Stimulated activated naive B cell treated with anti-CD40 and anti-IgM and Interleukin-4, amounts not matched to agents 10 μg/mL and 1 μg/mL and 100 μg/mL, for 72 hours (primary cell): ENCODE measurements at places on chromosomes 12 and 14.

GRCh38 chr14:97592341-97592980, 795.3 kb downstream of the VRK1 start:
- DNase-seq = no peak

DNA sequence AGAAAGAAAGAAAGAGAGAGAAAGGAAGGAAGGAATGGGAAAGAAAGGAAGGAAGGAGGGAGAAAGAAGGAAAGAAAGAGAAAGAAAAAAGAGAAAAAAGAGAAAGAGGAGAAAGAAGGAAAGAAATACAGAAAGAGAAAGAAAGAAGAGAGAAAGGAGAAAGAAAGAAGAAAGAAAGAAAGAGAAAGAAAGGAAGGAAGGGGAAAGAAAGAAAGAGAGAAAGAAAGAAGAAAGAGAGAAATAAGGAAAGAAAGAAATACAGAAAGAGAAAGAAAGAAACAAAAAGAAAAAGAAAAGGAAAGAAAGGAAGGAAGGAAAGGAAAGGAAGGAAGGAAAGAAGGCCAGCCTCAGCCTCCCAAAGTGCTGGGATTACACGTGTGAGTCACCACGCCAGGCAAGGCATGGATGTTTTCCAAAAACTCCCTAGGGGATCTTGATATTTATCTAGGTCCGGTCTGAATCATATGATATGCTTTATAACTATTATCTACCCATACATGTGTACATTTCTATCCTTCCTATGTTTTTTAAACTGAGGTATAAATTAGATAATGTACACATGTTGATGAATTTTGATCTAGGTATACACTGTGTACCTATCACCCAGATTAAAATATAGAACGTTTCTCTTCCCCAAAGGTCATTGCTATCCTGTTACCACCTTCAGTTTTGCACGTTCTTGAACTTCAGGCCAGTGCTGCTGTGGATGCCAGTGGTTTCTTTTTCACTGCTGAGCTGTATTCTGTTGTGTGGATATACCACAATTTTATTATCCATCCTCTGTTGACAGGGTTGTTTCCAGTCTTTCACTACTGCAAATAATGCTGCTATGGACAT, 177.9 kb downstream of the RBM19 start:
- no peak for DNase-seq

DNA sequence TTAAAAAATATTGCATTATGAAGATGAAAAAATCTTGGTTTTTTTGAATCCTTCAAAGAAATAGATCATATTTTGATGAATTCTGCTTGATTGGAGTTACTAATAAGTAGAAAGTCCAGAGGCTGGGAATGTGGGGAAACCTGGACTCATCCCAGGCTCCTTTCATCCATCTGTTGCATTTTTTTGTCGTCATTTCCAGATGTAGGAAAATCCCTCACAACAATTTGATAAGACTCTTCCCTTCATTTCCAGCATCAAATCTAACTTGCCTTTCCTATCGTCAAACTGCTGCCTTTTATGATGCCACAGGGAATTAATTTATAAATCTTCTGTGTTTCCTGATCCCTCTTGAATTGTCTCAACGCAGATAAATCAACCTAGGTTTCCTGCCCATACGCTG, 211.6 kb downstream of the FBXL14 start:
- DNase-seq = no peak

DNA sequence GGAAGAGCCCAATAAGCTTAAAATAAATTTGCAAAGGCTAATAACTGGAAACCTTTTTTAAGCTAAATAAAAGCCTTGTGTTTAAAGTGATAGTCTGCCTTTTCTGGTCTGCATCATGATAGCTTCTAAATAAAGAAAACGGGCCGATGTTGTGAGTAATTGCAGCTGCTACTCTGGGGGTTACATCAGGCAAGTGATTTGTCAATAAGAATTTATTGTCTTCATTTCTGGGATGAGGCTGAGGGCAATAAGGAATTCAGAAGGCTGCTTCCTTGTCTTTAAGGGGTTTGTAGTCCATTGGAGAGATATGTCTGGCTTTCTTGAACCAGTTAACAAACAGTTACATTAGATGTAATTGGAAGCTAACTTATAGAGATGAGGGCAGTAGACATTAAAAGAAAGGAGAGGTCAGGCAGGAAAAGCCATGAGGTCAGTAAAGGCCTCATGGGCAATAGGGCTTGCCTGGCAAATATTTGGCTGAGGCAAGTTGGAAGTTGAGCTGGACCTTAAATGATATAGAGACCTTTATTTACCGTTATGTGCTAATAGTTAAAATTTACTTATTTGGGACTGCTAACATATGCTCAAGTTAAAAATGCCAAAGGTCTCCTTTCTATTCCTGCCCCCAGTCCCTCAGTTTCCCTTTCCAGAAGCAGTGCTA, 85.0 kb downstream of the CRADD start:
- no peak for DNase-seq

GRCh38 chr14:63909984-63910383, 57.2 kb downstream of the SYNE2 start:
- no peak for DNase-seq

GRCh38 chr12:110354172-110354780, 49.2 kb downstream of the ANAPC7 start:
- DNase-seq = no peak

GRCh38 chr12:112664569-112664968, 127.0 kb upstream of the RPH3A start:
- DNase-seq = no peak

DNA sequence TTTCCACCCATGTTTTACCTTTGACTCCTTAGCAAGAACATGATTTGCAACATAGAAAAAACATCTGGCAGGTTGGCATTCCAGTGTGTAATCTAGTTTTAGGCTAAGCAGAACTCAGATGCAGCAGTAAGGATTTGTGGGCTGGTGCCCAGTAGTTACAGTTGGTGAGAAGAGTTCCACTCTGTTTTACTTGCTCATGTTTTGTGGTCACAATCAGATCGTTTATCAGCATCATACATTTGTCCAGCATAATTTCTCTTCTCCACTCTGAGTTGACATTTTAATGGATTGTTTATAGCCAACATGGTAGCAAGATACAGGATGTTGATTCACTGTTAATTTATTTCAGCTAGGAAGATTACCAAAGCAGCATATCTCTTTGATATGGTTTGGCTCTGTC, 120.0 kb downstream of the PDE6H start:
- DNase-seq = no peak

GRCh38 chr12:130491421-130492357, 154.0 kb downstream of the PIWIL1 start:
- DNase-seq = no peak

GRCh38 chr12:75317784-75318183, 12.3 kb downstream of the CAPS2 start:
- no peak for DNase-seq

DNA sequence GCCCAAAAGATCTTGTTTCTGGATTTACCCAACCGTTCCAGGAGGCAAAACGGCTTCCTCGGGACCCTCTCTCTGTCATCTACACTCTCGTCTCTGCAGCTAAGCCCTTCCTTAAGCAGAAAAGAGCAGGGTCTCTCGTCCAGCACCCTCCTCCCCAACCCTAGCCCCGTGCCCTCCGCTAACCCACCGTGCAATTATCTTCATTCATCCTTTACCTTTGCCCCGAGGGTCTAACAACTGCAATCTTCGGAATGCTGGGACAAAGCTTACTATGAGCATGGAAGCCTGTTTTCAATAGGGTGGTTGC, 276 bp upstream of the BMAL2 start:
- DNase-seq = no peak

- DNase-seq = no peak
These were observed 299.0 kb upstream of the DDHD1 start for GRCh38 chr14:53452005-53452673.

DNA sequence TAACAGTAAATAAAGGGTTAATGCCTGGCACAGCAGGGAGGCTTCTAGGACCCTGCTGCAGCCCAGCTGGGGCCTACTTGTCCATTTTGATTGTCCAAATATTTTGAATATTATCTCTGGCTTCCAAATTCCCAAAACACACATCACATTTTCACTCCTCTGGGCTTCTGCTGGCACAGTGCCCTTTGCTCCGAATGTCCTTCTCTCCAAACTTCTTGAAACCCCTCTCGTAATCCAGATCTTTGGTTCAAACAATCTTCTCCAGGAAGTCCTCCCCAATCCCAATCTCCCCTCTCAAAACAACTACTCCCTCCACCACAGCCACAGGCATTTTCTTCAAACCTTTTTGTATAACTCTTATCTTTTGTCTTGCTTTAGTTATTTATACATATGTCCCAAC, 225.6 kb downstream of the PPM1H start:
- DNase-seq = no peak

- DNase-seq = no peak
These were observed 158.0 kb downstream of the PPM1H start for GRCh38 chr12:62776997-62777396.

GRCh38 chr12:118959348-118959747, 22.0 kb upstream of the SRRM4 start:
- DNase-seq = no peak

GRCh38 chr12:97184127-97184773, 277.2 kb downstream of the NEDD1 start:
- no peak for DNase-seq

GRCh38 chr12:52675301-52675701, 4.9 kb downstream of the KRT1 start:
- DNase-seq = no peak

GRCh38 chr12:97112136-97112535, 205.1 kb downstream of the NEDD1 start:
- DNase-seq = no peak

GRCh38 chr12:39443081-39443928, at the start of gene KIF21A:
Gene KIF21A (minus strand): TSS chr12:39443120. CDS start chr12:39442970, 150 bp downstream.
- peak; percentile 77 for DNase-seq

GRCh38 chr12:54933376-54933775, 51.2 kb downstream of the TESPA1 start:
- peak; percentile 9 for DNase-seq

- DNase-seq = no peak
These were observed 84.8 kb downstream of the RBM19 start for GRCh38 chr12:113880988-113881962.

DNA sequence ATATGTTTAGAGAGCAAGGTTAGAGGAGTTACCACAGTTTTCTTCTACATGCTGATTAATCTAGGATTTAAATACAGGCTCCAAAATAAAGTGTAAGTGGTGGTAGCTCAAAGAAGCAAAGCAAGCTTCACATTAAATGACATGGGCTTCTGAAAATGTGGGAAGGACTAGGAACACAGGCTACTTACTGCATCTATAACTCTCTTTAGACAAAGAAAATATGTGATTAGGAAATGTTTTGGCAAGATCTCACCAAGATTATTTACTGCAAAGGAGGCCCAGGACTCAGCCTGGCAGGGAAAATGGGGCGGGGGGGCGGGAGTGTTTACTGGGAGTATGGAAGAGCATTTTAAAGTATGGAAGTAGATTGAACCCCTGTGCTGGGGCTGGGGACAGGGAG, 39.4 kb downstream of the ETV6 start:
- no peak for DNase-seq

GRCh38 chr12:120639771-120640721, at the start of gene CABP1:
Gene CABP1 (plus strand): TSS chr12:120640626. CDS start chr12:120640686, 60 bp downstream.
- peak; percentile 17 for DNase-seq

DNA sequence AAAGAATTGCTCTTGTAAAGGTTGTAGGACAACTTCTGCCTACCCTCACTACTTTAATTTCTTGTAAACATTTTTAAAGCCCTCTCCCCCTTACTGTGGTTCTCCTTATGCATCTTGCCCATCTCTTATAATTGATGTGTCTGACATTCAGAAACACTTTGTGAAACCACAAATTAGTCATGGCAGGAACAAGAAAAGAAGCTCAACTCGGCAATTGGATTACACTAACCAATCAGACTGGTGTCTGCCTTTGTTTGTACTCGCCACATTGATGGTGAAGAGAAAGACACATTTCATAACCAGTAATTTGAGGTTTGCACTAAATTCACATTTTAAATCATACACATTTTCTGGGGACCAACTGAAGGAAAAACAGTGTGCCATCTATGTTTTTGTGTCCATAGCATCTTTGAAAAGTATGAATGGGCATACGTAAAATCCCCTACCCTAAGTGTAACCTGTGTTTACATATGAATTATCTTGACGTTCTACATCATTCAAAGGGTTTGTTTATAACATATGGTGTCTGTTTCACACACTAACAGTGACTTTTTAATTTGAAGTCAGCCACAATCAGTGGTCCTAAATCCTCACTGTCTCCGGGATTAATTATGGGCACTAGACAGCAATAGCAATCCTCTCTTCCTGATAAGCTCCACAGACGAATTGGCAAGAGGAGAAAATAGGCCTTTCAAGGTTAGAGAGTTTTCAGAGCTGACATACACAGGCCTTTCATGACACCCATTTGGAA, 49.9 kb downstream of the OTX2 start:
- DNase-seq = no peak

DNA sequence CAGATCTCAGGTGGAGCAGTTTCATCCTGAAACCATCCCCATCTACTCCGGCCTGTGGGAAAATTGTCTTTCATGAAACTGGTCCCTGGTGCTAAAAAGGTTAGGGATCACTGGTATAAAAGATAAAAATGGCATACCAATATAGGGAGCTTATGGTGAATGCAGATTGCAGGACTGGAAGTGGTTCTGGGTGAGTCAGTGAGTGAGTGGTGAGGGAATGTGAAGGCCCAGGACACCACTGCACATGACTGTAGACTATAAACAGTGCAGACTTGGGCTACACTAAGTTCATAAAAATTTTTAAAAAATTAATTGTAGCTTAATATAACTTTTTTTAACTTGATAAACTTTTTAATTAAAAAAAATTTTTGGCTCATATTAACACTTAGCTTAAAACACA, 67.0 kb upstream of the RD3L start:
- no peak for DNase-seq

DNA sequence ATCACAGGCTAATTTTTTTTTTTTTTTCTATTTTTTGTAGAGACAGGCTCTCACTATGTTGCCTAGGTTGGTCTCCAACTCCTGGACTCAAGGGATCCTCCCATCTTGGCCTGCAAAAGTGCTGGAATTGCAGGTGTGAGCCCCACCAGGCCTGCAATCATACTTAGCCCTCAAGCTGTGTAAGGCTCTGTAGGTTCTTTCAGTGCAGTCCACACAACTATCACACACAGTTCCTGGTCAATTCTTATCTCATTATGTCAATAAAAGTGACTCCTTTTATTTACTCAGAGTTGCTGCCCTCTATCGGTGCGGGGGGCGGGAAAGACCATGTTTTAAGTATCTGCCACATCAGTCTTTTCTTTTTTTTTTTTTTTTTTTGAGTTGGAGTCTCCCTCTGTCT, 29.0 kb downstream of the SLC2A3 start:
- DNase-seq = no peak

- no peak for DNase-seq
These were observed 51.9 kb downstream of the SH2B3 start for GRCh38 chr12:111457577-111457976.

DNA sequence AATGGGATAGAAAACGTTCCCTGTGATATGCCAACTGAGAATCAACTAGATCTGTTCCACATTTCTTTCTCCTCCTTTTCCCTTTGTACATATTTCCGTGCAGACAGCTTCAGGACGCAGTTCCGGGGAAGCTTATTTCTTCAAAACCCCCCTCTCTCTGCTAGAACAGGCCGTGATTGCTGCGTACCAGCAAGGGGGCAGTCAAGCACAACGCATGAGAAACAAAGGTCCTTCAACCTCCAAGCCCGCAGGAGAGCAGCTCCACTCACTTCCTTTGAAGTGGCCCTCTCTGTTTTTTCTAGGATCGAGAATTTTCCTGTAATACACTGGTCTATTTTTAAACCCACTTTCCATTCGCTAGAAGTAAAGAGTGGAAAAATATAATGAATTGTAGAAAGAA, 80.8 kb downstream of the ZNF664 start:
- no peak for DNase-seq

- peak; percentile 5 for DNase-seq
These were observed 37.8 kb downstream of the PAH start for GRCh38 chr12:102879144-102879763.

GRCh38 chr14:21059842-21060613, 2.4 kb downstream of the RNASE8 start:
- no peak for DNase-seq

GRCh38 chr14:54299410-54300363, 97.1 kb upstream of the CDKN3 start:
- no peak for DNase-seq
